ENCODE measurements at places on chromosomes 3 and 15. TPM values are rescaled to one million over a fixed set of nuclear protein-coding genes. Genes with fewer than 3 reads are reported as not detected.

PLAAT1 gene
- total RNA-seq: 3.9 TPM

DHX36 gene
- 74.3 TPM for total RNA-seq

LPP gene
- 90.0 TPM for total RNA-seq

FBXW12 gene
- not detected for total RNA-seq

IGSF11 gene
- total RNA-seq: 0.33 TPM

SLC38A3 gene
- 6.0 TPM for total RNA-seq

GRK7 gene
- total RNA-seq: 0.10 TPM

ACAD9 gene
- total RNA-seq: 70.9 TPM

DNAH12 gene
- total RNA-seq: 0.21 TPM

FANCD2OS gene
- total RNA-seq: not detected

CGNL1 gene
- total RNA-seq: 3.5 TPM

RARB gene
- not detected for total RNA-seq

IDH2 gene
- 197 TPM for total RNA-seq

IQCF5 gene
- total RNA-seq: not detected

EOMES gene
- 2.5 TPM for total RNA-seq
